ENCODE measurements at places on chromosomes 7 and 10.
A peak's percentile ranks its signal among the peaks of the same experiment; 100 is the strongest.

- DNase-seq, result no peak
Measured at GRCh38 chr7:73668103-73668885, 663 bp downstream of the VPS37D start.

DNA sequence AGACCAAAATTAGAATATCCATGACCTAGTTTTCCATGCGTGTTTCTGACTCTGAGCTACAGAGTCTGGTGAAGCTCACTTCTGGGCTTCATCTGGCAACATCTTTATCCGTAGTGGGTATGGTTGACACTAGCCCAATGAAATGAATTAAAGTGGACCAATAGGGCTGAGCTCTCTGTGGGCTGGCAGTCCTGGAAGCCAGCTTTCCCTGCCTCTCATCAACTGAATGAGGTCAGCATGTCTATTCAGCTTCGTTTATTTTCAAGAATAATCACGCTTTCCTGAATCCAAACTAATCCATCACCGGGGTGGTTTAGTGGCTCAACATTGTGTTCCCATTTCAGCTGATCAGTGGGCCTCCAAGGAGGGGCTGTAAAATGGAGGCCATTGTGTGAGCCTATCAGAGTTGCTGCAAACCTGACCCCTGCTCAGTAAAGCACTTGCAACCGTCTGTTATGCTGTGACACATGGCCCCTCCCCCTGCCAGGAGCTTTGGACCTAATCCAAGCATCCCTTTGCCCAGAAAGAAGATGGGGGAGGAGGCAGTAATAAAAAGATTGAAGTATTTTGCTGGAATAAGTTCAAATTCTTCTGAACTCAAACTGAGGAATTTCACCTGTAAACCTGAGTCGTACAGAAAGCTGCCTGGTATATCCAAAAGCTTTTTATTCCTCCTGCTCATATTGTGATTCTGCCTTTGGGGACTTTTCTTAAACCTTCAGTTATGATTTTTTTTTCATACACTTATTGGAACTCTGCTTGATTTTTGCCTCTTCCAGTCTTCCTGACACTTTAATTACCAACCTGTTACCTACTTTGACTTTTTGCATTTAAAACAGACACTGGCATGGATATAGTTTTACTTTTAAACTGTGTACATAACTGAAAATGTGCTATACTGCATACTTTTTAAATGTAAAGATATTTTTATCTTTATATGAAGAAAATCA lies 35.5 kb downstream of the CAV1 start:
- peak; percentile 27 for DNase-seq

- DNase-seq, result no peak
Measured at GRCh38 chr7:139861803-139862202, 32.7 kb downstream of the TBXAS1 start.

GRCh38 chr7:157392256-157393037 lies 55.6 kb downstream of the DNAJB6 start:
- no peak for DNase-seq

- DNase-seq, result no peak
Measured at GRCh38 chr7:26105236-26105635, 46.8 kb upstream of the NFE2L3 start.

- no peak for DNase-seq
Measured at GRCh38 chr10:117353684-117354083, 21.6 kb downstream of the PDZD8 start.

DNA sequence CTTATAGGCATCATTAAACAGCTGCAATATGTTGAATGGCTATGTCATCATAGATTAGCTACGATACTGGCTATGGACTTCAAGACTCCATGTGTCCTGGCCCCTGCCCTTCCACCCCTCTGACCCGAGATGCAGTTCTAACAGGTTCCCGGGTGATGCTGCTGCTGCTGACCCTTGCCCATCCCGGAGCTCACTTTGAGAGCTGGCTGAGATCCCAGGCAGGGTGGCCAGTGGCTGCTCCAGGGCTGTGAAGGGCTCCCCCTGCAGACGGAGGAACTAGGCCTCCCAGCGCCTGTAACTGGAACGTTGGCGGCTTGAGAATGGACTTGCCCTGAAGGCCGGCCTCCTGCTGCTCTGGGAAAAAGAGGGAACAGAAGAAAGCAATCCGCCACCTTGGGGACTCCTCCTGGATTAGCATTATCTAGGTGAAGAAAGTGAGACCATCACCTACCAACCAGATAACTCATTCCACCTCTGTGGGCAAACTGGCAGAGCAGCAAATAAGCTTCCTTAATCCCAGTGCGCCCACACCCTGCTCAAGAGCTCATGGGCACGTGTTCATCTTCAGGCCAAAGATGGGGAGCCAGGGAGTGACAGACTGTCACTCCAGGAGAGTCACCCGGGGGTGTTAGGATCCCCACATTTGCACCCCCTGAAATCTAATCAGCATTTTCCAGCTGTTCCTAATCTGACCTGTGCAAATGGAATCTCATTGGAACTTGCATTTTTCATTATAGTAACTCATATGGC lies 56.8 kb downstream of the PARP12 start:
- DNase-seq, result peak; percentile 39

- no peak for DNase-seq
Measured at GRCh38 chr7:57071-57470, 135.3 kb upstream of the FAM20C start.

DNA sequence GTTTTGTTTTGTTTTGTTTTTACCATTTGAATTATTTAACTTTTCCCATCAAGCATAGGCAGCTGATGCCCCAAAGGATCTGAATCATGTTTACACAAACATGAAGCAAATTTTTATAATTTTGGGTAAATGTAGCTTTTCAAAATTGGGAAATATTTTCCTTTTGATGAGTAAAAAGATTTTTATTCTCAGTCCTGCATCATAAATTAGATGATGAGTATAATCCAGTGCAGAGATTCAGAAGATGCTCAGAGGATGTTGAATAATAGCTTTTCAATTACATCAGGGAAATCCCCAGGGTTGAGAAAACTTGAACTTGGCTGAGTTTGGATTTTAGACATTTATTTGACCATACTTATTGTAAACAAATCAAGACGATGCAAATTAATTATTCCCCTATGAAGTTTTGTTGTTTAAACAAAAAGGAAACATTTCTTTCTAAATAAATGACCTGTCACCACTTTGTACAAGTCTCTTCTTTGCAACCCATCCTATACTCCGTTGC lies 121.7 kb downstream of the FAM204A start:
- DNase-seq, result no peak

DNA sequence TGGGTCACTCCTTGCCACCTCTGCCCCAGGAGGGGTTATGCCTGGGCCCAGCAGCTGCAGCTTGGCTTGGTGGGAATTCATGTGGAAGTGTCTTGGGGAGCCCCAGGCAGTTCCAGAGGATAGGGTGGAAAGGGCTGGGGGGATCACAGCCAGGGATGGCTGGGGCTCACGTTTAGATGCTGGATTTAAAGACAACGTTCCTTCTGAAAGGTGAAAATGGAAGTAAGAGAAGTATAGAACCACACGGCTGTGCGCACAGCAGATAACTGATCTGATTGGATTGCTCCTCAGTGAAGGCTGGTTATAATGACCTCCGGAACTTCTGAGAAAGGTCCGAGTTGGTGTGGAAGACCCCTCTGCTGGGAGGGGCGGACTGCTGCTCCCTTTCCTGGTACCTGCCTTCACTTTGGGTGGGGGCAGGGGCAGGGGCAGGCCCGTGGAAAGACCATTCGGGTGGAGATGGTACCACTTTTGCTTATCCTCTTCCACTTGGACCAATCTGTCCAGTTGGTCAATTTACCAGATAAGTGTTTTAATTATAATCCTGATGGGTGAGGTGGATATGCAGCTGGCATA lies 7.9 kb upstream of the MYL7 start:
- DNase-seq, result no peak

GRCh38 chr7:37018954-37019353 lies 294.7 kb upstream of the AOAH start:
- no peak for DNase-seq

DNA sequence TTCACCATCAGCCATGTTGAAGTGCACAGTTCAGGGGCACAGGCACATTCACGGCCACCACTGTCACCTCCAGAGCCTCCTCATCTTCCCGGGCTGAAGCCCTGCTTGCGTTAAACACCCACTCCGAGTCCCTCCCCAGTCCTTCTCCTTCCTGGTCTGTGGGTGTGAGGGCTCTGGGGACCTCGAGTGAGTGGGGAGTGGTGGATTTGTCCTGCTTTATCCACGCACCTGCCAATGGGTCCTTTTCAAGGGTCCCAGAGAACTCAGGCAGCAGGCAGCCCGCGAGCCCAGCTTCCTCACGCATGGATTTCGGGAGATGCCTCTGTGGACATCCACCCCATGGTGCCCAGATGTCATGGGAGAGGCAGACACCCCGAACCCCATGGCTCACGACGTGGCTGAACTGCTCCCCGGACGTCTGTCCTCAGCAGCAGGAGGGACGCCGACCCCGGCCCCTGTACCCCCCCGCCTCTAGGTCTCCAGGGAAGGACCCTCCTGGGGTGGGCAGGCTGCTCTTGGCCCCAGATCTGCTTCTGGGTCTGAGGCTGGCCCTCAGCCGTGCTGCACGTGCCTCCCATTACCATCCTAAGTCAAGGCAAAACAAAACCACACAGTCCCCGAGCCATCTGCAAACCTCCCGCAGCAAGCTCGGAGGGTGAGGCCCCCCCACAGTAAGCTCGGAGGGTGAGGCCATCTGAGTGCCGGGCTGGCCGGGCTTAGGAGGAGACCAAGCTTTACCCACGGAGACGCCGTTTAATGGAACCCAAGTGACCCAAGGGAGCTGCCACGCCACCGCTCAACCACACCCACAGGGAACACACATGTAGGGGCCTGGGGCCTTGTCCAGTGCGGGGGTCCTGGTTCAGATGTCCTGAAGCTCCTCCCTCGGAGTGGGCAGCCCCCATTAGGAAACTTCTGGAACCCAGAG lies 9.0 kb downstream of the CYP2W1 start:
- no peak for DNase-seq

DNA sequence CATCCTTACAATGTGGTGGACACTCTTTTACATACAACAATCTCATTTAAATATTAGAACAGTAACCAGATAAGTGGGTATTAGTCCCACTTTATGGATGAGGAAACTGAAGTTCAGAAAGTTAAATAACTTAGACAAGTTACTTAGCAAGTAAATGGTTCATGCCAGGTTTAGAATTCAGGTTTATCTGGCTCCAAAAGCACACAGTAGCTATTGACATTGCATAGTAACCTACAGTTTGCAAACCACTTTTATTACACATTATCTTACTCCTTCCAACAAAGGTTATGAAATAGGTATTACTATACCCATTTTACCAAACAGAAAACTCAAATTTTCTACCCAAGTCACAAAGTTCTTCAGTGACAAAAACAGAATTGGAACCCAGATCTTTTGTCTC lies 19.7 kb upstream of the NKX2-3 start:
- DNase-seq, result no peak

GRCh38 chr7:101772508-101773211 lies 44.8 kb upstream of the CUX1 start:
- DNase-seq, result no peak

- DNase-seq, result peak; percentile 84
Measured at GRCh38 chr7:131945313-131945911, 389.0 kb upstream of the PODXL start.

- DNase-seq, result no peak
Measured at GRCh38 chr7:6604458-6604857, 11.0 kb upstream of the ZNF853 start.

DNA sequence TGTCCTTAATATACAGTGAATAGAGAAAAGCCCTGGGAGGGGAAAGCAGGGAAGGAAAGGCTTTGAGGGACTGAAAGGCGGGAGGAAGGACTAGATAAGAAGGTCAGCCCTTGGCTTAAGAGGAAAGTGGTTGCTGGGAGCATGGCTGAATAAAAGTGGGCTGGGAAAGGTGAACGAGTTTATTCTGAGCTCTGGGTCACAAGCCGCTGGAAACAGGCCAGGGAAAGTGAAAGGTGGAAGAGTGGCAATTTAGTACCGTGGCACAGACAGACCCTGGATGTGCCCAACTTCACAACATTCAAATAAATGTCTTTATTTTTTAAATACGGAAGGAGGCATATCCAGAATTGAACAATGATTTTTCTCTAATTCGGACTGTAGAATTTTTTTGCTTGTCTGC lies 39.7 kb downstream of the TAC1 start:
- DNase-seq, result no peak

DNA sequence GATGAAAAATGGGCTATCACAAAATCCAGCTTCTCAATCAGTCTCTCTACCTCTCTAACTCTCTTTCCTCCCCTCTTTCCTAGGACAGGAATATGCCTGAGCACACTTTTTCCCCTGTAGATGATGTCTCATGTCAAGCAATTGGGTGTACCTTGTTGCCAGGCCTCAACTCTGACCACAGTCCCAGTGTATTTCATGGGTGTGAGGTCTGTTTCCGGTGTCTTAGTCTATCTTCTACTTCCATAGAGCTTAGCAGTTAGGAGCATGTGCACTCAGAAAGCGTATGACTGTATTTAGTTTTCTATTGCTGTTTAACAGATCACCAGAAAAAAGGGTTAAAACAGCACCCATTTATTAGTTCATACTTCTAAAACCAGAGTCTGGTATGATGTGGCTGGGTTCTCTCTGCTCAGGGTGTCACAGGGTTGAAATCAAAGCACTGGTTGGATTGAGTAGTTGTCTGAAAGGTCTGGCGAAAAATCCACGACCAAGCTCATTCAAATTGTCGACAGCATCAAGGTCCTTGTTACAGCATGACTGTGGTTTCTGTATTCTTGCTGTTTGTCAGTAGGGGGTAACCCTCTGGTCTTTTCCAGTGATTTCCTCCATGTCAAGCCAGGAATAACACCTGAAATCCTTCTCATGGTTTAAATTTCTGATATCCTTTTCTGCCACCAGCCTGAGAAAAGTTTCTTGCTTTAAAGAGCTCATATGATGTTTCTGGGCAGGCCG lies 130.0 kb downstream of the THSD7A start:
- DNase-seq, result no peak

GRCh38 chr7:121420976-121421375 lies 24.9 kb upstream of the FAM3C start:
- no peak for DNase-seq

- no peak for DNase-seq
Measured at GRCh38 chr7:17070231-17070708, 188.5 kb upstream of the AGR3 start.

GRCh38 chr7:42883950-42884349 lies 27.9 kb downstream of the C7orf25 start:
- peak; percentile 51 for DNase-seq

DNA sequence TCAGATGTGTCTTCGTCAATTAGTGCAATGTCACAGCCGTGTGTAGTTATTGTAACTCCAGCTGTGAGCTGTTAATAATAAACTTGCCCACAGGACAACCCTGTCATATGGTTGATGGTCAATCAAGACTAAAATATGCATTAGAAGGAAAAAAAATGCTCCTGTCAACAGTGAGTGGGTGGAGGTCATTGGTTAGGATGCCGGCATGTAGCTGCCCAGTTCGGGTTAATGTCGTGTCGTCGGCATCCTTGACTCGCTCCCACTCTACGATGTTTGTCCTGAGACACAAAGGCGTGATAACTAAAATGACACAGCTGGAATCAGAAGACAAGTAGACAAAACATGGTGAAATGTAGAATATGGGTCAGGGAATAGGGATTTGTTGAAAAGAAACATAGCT lies 442.8 kb upstream of the NPVF start:
- DNase-seq, result no peak

- DNase-seq, result no peak
Measured at GRCh38 chr10:25451401-25451800, 276.6 kb downstream of the GPR158 start.

GRCh38 chr10:132311338-132311939 lies 3.7 kb upstream of the STK32C start:
- DNase-seq, result no peak

Data from nephron progenitor cell (in vitro differentiated cells).